ENCODE measurements at places on chromosomes 7 and 10.

DNA sequence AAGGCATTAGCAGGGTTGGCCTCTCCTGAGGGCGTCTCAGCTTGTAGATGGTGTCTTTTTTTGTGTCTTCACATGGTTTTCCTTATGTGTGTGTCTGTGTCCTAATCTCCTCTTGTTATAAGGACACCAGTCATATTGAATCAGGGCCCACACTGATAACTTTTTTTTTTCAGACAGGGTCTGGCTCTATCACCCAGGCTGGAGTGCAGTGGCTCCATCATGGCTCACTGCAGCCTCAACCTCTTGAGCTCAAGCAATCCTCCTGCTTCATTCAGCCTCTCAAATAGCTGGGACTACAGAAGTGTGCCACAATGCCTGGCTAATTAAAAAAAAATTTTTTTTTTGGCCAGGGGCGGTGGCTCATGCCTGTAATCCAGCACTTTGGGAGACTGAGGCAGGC, 41.3 kb upstream of the KMT2C start:
- DNase-seq: no peak

- peak; percentile 29 for DNase-seq
These were observed 6.0 kb downstream of the PRXL2A start for GRCh38 chr10:80414142-80414895.

GRCh38 chr10:17031637-17032635, 97.7 kb downstream of the CUBN start:
- peak; percentile 69 for DNase-seq

- peak; percentile 49 for DNase-seq
These were observed 19.7 kb upstream of the SIRT1 start for GRCh38 chr10:67864607-67865371.

DNA sequence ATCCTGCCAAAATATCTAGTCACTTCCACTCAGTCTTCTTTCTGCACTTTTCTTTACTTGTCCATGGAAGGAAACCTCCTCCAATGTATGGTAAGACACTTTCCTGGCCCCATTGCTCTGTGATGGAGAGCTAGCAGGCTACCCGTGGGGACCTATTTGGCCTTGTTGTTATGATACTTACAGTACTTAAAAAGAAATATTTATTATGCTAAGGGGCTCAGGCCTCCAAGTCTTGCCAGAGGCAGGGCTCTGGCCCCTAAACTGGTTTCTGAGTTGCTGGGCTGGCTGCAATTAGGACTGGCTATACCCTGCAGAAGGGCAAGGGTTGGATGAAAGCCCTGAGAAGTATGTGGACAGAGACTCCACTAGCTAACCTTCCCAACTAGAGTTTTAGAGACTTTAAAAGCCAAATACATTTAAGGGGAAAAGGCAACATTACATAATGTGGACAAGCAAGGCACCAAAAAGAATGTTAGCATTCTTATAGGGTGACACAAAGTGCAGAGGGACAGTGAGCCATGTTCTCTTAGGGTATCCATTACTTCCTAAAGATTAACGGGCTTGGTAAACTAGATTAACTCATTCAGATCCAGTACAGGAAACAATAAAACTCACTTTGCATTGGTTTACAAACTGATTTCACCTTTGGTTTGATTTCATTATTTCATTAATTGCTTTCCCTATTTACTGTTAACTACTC, 84.9 kb upstream of the INHBA start:
- no peak for DNase-seq

DNA sequence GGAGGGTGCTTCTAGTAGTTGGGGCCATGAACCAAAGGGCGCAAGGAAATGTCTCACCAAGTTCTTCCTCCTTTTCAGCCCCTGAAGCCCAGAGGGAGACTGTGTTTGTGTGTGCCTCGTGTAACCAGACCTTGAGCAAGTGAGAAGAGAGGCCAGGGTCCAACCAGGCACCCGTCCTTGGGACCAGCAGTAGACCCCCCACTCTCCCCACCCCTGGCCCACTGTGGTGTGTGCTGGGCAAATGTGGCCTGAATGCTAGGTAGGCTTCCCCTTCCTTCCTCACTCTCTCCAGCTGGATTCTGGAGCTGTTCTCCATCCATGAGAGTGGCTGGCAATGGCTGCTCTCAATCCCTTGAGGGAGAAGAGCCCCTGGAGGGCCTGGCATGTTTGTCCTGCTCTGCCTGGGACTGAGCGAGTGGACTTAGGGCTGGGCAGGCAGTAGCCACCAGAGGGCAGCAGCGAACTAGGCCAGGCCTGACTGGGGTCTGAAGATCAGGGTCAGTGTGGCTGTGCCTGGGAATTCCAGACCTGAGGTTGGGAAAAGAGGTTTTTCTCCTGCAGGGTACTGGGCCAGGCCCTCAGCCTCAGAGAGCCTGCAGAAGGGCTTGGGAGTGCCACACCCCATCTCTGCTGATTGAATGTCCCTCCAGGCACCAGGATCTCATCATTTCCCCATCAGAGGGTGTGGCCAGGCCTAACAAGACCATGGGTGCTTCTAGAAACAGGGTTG, 12.5 kb downstream of the SFRP5 start:
- peak; percentile 69 for DNase-seq

- no peak for DNase-seq
These were observed 219.3 kb upstream of the GLI3 start for GRCh38 chr7:42456267-42456666.

DNA sequence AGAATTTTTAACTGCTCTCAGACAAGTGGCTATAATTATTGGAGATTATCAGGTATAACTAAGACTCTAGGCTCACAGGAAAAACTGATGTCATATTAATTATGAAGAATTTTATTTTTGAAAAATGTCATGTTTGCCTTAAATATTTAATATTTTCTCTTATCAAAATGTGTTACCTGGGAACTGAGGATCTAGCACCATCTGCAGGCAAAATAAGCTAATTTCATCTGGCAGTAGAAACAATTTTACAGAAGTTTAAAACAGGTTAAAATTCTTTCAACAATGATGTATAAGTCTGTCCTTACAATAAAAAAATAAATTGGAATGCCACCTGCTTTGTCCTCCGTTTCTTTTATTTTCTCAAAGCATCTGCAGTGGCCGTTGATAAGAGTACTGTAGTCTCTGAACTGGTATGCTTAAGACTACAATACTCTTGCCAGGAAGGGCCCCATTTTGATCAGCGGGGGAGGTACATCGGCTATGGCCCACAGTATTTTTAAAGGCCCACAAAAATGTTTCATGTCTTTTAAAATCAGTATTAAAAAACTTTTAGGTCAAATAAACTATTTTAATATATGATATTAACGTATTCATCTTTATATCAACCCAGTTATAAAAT, 81.3 kb downstream of the VWDE start:
- peak; percentile 32 for DNase-seq

- DNase-seq: no peak
These were observed 18.8 kb downstream of the ZNF282 start for GRCh38 chr7:149214020-149214720.

- DNase-seq: no peak
These were observed 88.9 kb downstream of the GTF2IRD1 start for GRCh38 chr7:74542558-74543117.

- DNase-seq: no peak
These were observed 9.7 kb upstream of the TNKS2 start for GRCh38 chr10:91788527-91788926.

DNA sequence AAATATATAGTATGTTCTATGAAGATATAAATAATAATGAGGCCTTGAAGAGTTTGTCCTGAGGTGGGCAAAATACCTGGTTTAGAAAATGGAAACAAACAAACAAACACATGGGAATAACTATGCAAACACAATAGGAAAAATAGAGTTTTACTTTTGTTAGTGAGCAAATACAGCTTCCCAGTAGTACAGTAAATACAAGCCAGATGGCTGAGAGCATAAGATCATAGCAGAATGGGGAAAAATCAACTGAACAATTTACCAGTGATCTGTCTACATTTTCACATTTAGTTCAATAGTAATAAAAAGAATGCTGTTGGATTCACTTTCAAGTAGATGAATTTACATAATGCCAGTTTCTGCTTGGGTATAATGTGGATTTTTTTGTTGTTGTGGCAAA, 45.1 kb downstream of the ADD3 start:
- no peak for DNase-seq

DNA sequence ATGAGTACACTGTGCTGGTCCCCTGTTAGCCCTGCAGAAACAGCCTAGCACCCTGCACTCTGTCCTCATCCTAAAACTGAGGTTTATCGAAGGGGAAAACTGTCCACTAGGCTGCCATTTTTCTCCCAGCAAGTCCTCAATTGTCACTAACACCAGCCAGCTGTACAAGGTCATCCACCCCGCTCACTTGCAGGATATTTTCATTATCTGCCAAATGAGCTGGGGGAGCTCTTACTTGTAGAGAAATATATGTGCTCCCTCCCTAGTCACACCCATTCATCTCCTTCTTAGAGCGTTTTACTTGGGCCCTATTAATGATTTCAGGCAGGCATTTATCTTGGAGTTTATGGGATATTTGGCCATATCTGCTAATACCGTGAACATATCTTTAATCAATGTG, 413.5 kb upstream of the NFE2L3 start:
- DNase-seq: no peak

DNA sequence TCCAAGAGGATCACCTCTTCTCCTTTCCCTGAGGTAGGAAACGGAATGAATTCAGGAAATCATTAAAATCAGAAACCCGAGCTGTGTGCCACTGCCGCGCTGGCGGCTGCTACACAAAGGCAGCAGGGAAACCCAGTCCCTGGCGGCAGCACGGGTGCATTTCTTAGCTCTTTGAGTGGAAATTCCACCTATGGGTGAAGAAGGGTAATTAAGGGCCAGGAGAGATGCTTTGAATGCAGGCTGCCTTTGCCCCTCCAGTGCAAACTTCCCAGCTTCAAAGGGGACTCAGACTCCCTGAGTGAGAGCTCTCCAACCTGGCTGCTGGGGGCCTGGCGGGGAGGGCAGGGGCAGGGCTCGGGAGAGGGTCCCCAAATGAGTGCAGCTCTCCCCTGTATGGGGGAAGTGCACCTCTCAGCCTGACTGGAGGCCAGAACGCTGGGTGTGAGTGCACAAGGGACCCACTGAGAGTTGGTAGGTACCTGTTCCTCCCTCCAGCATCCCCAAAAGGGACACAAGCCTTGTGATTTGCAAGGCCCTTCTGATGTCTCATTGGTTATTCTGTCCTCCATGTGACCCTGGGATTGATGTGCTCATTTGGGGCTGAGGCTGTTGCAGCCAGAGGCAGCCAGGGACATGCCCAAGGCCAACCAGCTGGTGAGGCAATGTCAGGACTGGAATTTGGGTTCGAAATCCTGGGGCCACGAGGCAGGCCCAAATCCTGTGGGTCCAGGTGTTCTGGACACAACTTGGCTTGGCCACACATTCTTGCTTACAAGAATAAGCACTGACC, 16.3 kb upstream of the ZMIZ1 start:
- peak; percentile 60 for DNase-seq

GRCh38 chr7:30912986-30913811, 1.5 kb downstream of the AQP1 start:
- no peak for DNase-seq

DNA sequence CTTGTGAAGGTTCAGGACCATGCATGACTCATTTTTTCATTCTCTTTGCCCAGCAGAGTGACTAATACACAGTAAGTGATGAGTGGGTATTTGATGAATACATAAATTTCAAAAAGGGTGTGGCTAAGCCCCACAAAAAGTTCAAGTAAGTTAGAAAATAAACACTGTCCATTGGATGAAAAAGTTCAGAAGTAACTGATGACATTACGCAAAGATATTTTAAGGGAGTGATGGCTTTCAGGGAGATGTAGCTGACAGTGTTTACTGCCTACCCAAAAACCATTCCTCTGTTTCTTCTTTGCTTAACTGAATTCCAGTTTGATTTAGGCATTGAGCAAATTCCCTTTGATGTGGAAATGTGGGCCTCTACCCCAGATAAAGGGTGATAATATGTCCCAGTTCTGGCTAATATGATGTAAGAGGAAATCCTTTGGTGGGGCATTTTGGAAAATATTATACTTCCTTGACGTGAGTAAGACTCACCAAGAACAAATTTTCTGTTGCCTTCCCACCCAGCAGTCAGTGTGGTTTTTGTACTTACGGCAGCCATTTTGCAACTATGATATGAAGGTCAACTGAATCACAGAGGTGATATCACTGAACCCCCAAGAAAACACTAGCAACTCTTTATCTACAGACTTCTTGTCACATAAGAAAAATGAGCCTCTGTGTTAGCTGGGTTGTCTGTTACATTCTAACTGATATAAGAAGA, 29.0 kb upstream of the EBLN1 start:
- peak; percentile 42 for DNase-seq

DNA sequence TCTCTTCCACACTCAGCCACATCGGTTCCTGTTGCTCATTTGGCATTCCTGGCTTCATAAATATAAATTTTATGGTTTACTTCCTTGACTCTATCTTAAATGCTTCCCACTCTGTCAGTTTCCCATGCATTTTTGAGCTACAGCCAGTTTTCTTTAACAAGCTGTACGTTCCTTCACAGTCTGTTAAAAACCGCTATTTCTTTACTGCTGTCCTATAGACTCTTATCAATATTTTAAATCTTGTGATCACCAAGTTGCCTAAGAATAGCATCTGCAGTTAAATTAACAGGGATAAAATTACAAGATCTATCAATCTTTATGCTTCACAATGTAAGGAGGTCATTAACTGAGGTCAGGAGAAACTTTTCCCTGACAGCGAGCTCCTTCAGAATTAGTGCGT, 103.1 kb upstream of the RHOBTB1 start:
- no peak for DNase-seq

- no peak for DNase-seq
These were observed 45.2 kb downstream of the VPS41 start for GRCh38 chr7:38863601-38864291.

- DNase-seq: no peak
These were observed 36.7 kb downstream of the GOT1 start for GRCh38 chr10:99393683-99394082.

DNA sequence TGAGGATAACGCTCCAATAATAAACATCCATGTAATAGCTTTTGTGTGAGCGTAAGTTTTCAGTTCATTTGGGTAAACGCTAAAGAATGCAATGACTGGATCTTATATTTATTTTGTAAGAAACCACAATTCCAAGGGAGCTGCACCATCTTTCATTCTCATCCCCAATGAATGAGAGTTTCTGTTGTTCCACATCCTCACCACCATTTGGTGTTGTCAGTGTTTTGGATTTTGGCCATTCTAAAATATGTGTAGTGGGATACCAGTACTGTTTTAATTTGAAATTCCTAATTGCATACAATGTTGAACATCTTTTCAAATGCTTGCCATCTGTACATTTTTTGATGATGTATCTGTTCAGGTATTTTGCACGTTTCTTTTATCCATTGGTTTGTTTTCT, 50.9 kb upstream of the SEMA3D start:
- no peak for DNase-seq

DNA sequence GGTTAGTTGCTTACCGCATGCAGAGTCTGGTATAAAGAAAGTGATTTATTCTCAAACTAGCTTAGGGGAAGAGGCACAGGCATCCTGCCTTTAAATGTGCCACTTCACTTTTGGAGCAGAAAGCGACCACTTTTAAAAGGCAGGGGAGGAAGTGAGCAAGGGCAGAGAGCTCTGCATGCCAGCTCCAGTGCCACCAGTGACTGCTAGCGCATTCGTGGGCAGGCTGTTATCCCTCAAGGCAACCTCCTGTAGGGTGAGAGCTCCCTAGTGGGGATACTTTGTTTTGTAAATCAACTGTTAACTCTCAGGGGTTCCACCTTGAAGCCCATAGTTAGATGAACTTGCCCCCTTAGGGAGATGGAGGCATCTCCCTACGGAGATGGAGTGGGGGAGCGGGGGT, 29.4 kb upstream of the GRB10 start:
- no peak for DNase-seq
